Activated T-cell treated with anti-CD3 and anti-CD28 coated beads for 48 hours (primary cell): ENCODE measurements at places on chromosomes 5 and 9.
A peak's percentile ranks its signal among the peaks of the same experiment; 100 is the strongest.

- no peak for DNase-seq
Measured at GRCh38 chr5:178770621-178771020, 40.2 kb upstream of the ZNF354A start.

- no peak for DNase-seq
Measured at GRCh38 chr5:146475190-146475780, 28.2 kb downstream of the TCERG1 start.

DNA sequence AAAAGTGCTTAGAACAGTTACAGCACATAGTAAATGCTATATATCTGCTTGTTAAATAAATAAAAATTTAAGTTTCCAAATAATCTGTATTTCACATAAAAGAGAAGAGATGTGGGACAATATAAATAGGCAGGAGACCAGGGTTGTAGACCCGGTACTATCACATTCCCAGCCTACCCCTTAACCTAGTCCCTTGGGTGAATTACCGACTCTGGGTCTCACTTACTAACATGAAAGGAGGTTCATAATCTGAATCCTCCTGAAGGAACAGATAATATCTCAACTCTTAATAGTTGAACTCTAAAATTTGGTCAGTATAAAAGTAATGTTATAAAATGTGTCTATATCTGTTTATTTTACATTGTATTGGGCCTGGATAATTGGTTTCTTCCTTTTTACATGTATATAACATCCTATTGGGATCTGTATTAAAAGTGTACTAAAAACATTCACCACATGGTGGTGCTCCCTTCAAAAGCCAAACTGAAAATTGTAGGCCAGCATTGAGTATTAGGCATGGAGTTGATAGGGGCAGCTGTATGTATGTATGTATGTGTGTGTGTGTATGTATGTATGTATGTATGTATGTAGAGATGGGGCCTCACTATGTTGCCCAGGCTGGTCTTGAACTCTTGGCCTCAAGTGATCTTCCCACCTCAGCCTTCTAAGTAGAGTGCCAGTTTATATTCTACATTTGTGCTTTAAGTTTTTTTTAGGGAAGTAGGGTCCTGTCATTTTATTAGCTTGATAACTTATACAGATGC lies 64.2 kb upstream of the ABL1 start:
- DNase-seq: no peak

GRCh38 chr9:94991961-94992907 lies 265.7 kb downstream of the AOPEP start:
- DNase-seq: no peak

GRCh38 chr5:176639981-176640380 lies 7.3 kb upstream of the TSPAN17 start:
- DNase-seq: no peak

GRCh38 chr9:38008168-38009034 lies 60.6 kb downstream of the SHB start:
- peak; percentile 74 for DNase-seq

- no peak for DNase-seq
Measured at GRCh38 chr5:174877987-174878386, 153.6 kb downstream of the MSX2 start.

GRCh38 chr5:138528208-138528607 lies 14.8 kb downstream of the ETF1 start:
- no peak for DNase-seq
